ENCODE measurements at places on chromosomes 1 and 21. TPM values are rescaled to one million over a fixed set of nuclear protein-coding genes. Genes with fewer than 3 reads are reported as not detected.

GBP5 gene
- polyA plus RNA-seq = 0.77 TPM

LIN9 gene
- 4.3 TPM for polyA plus RNA-seq

KRTAP10-12 gene
- polyA plus RNA-seq = not detected

TEX38 gene
- polyA plus RNA-seq = not detected

IFNLR1 gene
- polyA plus RNA-seq = 0.42 TPM

EDARADD gene
- 0.29 TPM for polyA plus RNA-seq

KCND3 gene
- 0.29 TPM for polyA plus RNA-seq

Measured in ovary (tissue), 10 donors.